Brain (organoid and tissue), 16 donors: ENCODE measurements at places on chromosomes 3 and 15. TPM values are rescaled to one million over a fixed set of nuclear protein-coding genes. Genes with fewer than 3 reads are reported as not detected.

The TIMP4 gene
- 9.1 TPM for polyA plus RNA-seq

The ADGRG7 gene
- not detected for polyA plus RNA-seq

The LRRFIP2 gene
- polyA plus RNA-seq: 17.4 TPM

The FOXB1 gene
- 1.9 TPM for polyA plus RNA-seq
